ENCODE measurements at places on chromosomes 1 and 21.

DNA sequence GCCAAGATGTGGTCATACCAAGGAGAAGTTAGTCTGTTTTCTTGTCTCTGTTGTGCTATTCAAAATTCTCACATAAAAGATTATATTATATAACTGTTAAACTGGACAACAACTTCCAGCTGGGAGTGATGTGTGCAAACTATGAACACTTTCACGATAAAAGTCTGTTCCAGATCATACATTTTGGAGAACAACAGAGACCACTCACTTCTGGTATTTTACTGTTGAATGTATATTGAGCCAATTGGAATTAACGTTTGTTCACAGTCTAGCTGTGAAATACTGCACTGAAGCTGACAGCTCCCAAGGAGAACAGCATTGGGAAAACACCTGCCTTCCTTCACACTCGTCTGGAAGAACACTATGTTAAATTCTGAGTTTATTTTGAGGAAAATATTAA is 860 bp upstream of the SHCBP1L start:
- no peak for DNase-seq

GRCh38 chr1:157482174-157482573 is 70.1 kb downstream of the FCRL5 start:
- DNase-seq = no peak

DNA sequence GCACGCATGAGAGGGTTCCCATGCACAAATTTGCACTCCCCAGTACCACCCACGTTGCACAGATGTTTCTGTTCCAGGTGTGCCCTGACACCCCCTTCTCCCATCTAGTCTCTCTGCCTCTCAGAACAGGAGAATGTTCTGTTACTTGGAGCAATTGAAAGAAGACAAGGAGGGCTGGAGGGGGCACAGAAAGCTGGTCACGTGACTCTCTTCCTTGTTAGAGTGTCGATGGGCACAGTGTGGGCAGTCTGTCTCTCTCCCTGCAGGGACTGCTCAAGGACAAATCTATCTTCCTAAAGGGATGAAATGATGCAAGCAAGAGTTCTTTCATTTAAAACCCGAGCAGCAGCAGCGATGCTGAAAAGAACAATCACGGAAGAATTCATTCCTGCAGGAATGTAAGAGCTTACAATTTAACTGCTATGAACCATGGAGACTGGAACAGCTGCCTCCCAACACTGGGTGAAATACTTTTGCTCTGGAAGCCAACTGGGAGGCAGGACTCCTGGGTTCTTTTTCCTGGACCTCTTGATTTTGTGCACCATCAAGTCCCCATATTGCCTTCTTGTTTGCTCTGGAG is 7.3 kb upstream of the KCNA10 start:
- DNase-seq = no peak

DNA sequence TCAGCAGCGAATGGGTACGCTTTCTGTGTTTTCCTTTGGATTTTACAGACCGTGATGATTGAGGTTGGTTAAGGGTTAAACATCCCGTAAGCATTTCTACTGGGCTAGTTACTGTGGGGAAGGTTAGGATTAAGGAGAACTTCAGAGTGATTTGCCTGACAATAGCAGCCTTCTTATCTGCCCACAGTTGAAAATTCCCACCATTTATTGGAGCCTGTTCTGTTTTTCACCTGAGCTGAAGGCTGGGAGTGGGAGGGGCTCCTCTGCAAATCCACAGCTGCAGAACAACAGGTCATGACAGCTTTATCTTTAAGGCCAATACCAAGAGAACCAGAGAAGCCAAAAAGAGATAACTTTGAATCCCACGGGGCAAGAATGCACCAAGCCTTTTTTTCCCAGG is 168.6 kb downstream of the KAZN start:
- DNase-seq = no peak

GRCh38 chr21:18826562-18826961 is 423.0 kb upstream of the TMPRSS15 start:
- DNase-seq = no peak

- no peak for DNase-seq
Observed at GRCh38 chr1:21552715-21553114, 43.5 kb downstream of the ALPL start.

All from stimulated activated CD4-positive, alpha-beta T cell treated with anti-CD3 and anti-CD28 coated beads, Interleukin-12 subunit alpha, Interleukin-12 subunit beta, amount 100 ng/mL, for 4 hours (primary cell).